GF-D8 (cell line): ENCODE measurements at places on chromosomes 1 and 21.

DNA sequence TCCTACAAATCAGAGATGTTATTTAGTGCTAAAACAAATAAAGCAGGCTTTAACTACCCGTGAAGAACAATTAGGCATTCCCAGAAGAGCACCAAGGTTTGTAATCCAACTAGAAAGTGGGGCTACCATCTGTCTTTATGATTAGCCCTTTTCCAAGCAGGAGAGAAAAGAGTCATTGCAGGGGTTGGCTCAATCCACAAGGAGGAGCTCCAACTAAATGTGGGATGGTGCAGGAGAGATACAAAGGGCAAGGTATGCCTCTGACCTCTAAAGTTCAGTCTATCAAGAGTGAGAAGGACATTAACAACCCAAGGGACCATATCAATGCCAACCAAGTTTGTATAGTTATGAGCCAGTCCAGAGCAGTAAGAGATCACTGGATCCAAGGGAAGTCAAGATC is 382.7 kb upstream of the DUSP10 start:
- no peak for DNase-seq

GRCh38 chr21:45440736-45441350 is 35.9 kb downstream of the COL18A1 start:
- DNase-seq, result no peak

- no peak for DNase-seq
Measured at GRCh38 chr1:51669816-51670215, 52.9 kb downstream of the OSBPL9 start.

GRCh38 chr1:208791456-208791855 is 547.3 kb upstream of the PLXNA2 start:
- no peak for DNase-seq

DNA sequence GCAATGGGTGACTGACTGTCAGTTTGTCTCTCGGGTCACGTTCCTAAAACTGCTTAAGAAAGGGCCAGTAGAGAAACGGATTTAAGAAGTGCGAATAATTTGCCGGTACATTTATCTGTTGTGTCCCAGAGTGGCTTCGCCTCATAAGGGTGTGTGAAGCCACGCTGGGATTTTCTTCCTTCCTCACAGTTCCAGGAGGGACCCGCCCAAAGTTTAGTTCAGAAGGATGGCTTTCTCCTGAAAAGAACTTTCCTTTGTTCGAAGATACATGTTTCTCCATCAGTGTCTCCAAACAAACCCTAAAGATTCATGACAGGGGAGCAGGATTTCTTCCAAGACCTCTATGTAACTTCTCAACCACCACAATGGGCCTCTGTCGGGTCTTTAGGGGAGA is 49.8 kb downstream of the ADAMTS1 start:
- no peak for DNase-seq

DNA sequence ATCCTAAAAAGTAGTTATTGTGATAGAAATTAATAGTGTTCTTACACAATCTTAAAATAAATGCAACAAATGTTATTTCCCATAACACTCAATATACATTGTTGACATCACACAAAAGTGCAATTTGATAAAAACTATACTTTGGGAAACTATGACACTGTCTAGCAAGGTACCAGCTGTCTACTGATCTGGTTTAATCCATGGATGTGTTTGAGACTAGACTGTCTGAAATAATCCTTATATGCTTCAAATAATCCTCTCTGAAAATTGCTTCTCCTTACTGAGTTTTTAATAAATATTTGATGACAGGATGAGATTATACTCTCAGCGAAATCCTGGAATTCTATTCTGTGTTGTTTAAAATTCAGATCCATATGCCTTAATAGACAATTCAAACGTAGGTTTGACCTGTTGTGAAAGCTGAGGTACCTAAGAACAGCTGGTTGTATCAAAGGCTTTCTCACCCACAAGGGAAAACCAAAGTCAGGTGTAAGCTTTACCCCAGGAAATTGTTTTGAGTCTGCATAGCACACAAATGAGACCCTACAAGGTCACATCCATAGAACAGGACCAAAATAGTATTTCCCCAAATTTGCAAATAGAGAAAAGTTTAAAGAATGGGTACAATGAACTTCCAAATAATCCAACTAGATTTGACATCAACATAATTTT is 8.8 kb upstream of the GFI1 start:
- no peak for DNase-seq

- DNase-seq, result no peak
Measured at GRCh38 chr21:20997311-20997635, 936 bp upstream of the NCAM2 start.

DNA sequence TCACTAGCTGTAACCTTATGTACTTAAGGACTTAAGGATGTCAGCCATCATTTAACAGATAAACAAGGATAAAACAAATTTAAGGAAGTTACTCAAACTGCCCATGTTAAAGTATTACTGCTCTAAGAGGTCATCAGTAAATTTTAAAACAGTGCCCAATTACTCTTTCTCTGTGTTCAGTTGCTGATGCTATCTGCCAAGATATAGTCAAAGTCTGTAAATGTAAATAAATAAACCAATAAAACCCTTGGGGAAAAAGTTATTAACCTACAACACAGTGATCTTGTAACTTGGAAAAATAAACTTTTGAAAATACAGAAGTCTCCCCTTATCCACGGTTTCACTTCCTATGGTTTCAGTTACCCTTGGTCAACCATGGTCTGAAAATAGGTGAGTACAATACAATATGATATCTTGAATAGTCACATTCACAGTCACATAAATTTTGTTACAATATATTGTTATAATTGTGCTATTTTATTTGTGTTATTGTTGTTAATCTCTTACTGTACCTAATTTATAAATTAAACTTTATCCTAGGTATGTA is 501.8 kb downstream of the LMO4 start:
- no peak for DNase-seq

- DNase-seq, result no peak
Measured at GRCh38 chr1:6891781-6892579, 106.7 kb downstream of the CAMTA1 start.

DNA sequence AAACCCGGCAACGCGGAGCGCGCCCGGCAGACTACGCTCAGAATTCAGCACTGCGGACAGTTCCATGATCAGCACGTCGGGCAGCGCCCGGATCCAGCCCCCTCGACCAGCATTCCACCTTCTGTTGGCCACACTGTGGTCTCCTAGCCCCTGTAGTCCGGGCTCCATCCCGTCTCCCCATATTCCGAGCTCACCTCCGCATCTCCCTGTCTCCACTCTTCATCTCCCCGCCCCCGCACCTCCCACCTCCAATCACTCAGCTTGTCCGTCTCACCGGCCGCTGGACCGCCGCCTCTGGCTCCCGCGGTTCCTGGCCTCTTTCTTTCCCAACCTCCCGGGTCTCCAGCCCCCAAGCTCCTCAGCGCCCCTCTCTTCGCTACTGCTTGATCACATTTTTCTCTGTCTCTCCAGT is 500 bp downstream of the EPHA10 start:
- no peak for DNase-seq

GRCh38 chr1:192436441-192437078 is 119.8 kb downstream of the RGS21 start:
- DNase-seq, result no peak

- no peak for DNase-seq
Measured at GRCh38 chr1:111161843-111162487, 21.9 kb downstream of the CEPT1 start.

GRCh38 chr1:15296585-15297321 is 49.7 kb downstream of the FHAD1 start:
- peak; percentile 2 for DNase-seq

DNA sequence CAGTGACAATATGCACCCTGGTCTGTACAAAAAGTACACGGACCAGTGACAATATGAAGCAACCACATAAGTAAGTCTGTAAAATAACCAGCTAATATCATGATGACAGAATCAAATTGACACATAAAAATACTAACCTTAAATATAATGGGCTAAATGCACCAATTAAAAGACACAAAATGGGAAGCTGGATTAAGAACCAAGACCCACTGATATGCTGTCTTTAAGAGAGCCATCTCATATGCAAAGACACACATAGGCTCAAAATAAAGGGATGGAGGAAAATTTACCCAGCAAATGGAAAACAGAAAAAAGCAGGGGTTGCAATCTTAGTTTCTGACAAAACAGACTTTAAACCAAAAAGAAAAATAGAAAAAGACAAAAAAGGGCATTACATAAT is 70.4 kb upstream of the VCAM1 start:
- no peak for DNase-seq

- DNase-seq, result no peak
Measured at GRCh38 chr1:235327559-235328270, at the start of gene ARID4B. ARID4B (minus strand) TSS chr1:235328179; CDS start chr1:235326919, 1,260 bp downstream.

- no peak for DNase-seq
Measured at GRCh38 chr1:179761296-179761695, 18.2 kb downstream of the FAM163A start.

- DNase-seq, result no peak
Measured at GRCh38 chr1:41355356-41355755, 5.9 kb upstream of the FOXO6 start.

- DNase-seq, result no peak
Measured at GRCh38 chr1:224387302-224387912, 30.7 kb downstream of the CNIH4 start.

- no peak for DNase-seq
Measured at GRCh38 chr1:234253732-234254131, 119.5 kb upstream of the COA6 start.

- DNase-seq, result no peak
Measured at GRCh38 chr1:56120021-56120420, 459.3 kb downstream of the PLPP3 start.

DNA sequence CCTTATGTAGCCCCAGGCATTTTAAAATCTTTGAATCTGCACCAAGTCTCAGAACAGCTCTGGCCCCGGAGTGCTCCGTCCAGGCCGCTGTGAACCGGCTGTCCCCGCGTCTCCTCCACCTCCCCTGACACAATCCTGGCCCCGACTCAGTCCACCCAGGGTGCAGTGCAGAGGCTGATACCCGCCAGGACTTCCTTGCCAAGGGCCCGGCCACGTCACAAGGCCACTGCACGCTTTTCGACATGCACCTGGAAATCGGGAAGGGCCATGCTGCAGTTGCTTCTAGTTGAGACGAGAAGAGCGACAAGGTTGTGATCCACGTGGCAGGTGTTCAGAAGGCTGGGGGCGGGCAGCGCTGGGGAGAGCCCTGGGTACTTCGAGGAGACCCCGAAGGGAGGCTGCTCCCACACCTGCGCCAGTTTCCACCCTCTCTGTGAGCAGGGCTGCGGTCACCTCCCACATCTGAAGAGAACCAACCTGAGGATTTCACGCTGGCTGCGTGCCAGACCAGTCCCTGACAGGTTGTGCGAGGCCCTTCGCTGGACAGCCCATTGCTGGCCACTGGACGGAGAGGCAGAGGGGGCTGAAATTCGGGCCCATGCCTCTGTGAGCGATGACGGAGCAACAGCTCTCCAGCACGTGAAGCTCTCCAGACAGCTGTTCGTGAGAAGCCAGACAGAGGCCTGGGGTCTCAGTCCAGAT is 6.7 kb downstream of the VWA1 start:
- no peak for DNase-seq

- DNase-seq, result no peak
Measured at GRCh38 chr1:59748123-59748522, 66.6 kb upstream of the HOOK1 start.

GRCh38 chr1:3061981-3062615 is 6.9 kb upstream of the PRDM16 start:
- DNase-seq, result no peak

DNA sequence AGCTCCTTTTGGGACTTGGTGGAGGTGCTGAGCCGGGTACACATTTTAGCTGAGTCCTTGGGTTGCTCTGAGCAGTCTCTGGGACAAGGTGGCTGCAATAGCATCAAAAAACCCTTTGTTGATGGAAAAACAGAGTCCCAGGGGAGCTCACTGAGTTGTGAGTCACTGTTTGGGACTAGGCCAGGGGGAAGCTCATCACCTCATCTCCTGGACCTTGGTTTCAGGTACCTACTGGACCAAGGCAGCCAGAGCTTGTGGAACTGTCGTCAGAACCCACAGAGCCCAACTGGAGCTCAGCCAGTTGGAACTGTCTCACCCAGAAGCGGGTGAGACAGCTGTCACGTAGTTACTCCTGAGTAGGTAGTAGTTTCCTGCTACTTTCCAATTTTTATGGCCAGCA is 146.7 kb downstream of the HLX start:
- DNase-seq, result no peak

- no peak for DNase-seq
Measured at GRCh38 chr1:119428991-119429390, 14.0 kb downstream of the HSD3B2 start.

DNA sequence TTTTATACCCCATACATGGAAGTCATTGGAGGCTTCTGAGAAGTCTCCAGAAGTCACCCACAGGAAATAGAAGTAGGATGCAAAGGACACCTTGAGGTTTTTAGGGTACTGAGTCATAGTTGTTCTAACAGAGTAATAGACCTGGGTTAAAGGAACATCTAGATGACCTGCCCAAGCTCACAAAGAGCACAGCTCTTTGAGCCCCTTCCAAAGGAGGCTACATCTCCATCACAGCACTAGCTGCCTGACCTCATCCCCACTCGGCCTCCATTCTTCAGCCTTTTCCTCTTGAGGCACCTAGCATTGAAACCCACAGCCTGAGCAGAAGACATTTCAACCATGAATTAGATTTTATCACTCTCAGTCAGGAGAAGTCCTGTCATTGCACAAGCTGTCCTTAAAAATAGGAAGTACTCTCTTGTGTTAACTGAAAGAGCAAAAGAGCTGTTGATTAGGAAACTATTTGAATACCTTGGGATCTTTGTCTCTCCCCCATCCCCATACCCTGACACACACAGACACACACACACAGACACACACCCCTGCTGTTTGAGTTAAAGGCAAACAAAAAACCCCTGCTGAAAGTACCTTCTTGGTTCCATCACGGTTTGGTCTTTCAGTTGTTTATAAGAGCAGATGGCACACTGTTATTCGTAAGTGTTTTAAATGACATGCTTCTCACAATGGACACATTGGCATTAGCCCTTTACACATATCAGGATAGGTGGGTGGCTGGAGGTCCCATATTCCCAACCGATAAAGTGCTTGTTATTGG is 22.2 kb downstream of the MKNK1 start:
- DNase-seq, result peak; percentile 97

GRCh38 chr21:40386294-40386911 is 460.6 kb downstream of the DSCAM start:
- no peak for DNase-seq

- no peak for DNase-seq
Measured at GRCh38 chr1:59846209-59846894, 31.6 kb downstream of the HOOK1 start.

- DNase-seq, result no peak
Measured at GRCh38 chr1:234933475-234933874, 195.2 kb downstream of the TOMM20 start.

GRCh38 chr1:154219541-154219940 is 1.2 kb upstream of the UBAP2L start:
- peak; percentile 38 for DNase-seq

DNA sequence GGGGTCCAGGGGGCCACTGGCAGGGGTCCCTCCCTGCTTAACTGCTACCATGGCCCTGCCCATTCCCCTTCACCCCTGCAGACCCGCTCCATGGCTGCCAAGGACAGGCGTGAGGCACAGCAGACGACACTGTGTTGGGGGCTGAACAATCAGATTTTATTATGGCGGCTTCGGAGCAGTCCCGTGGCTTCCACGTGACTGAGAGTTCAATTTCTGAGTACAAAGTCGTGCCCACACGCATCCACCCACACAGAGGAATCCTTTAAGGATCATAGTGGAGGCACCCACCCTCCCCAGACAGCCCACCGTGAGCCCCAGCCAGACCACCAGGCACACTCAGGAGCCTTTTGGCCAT is 1.5 kb downstream of the HES5 start:
- no peak for DNase-seq
